ENCODE measurements at places on chromosomes 3 and 15.

- no peak for DNase-seq
These were observed 14.8 kb upstream of the WNT5A start for GRCh38 chr3:55501905-55502304.

GRCh38 chr15:62136911-62137865 lies 27.9 kb downstream of the C2CD4B start:
- DNase-seq: no peak

GRCh38 chr3:176969506-176969905 lies 227.8 kb downstream of the TBL1XR1 start:
- DNase-seq: no peak

- no peak for DNase-seq
These were observed 151.4 kb downstream of the IGF1R start for GRCh38 chr15:98799461-98800390.

- DNase-seq: peak; percentile 46
These were observed 2.6 kb upstream of the ZSCAN2 start for GRCh38 chr15:84598250-84598649.

GRCh38 chr3:188664795-188665194 lies 507.0 kb upstream of the TPRG1 start:
- peak; percentile 36 for DNase-seq

DNA sequence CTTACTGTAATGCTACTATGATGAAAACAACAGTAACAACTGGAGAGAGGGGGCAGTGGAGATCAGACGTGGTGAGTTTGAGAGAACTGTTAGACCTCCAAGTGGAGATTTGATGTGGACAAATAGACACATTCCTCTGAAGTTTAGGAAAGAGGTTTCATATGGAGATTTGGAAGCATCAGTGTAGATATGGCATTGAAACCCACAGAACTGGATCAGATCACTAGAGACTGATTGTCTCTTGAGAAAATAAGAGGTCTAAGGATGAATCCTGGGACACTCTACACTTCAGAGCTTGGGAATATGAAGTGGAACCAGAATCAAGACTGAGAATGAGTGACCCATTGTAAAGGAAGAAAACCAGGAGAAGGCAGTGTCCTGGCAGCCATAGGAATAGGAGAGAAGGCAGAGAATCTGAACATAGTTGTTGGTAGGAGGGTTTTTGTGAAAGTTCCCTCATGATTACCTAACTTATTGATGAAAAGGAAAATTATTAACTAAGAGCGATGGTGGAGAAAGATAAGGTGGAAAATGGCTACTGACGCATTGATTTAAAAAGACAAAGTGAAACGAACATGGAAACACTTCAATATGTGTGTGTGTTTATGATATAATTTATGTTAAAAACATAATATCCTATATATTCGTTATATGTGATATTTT lies 29.7 kb upstream of the PYDC2 start:
- no peak for DNase-seq

- DNase-seq: no peak
These were observed 128.9 kb upstream of the TP63 start for GRCh38 chr3:189502256-189502655.

DNA sequence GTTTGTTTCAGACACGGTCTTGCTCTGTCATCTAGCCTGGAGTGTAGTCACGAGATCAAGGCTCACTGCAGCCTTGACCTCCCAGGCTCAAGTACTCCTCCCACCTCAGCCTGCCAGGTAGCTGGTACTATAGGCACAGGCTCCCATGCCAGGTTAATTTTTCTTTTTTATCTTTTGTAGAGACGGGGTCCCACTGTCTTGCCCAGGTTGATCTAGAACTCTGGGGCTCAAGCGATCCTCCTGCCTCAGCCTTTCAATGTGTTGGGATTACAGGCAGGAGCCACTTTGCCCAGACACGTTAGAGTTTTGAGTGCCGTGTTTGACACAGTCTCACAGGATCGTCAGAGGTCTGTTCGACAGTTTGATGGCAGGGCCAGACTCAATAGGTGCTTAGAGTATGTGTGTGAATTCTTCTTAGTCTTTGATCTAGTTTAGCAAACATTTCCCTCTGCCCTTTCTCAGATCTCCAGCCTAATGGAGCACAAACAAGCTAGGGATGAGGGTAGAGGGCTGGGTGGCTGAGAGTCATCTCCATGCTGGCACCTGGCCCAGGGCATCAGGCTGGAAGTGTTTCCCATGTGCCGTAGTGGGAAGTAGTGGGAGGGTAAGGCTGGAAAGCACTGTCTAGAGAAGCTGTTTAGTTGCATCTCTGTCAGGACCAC lies 66.1 kb upstream of the DLG1 start:
- DNase-seq: no peak

DNA sequence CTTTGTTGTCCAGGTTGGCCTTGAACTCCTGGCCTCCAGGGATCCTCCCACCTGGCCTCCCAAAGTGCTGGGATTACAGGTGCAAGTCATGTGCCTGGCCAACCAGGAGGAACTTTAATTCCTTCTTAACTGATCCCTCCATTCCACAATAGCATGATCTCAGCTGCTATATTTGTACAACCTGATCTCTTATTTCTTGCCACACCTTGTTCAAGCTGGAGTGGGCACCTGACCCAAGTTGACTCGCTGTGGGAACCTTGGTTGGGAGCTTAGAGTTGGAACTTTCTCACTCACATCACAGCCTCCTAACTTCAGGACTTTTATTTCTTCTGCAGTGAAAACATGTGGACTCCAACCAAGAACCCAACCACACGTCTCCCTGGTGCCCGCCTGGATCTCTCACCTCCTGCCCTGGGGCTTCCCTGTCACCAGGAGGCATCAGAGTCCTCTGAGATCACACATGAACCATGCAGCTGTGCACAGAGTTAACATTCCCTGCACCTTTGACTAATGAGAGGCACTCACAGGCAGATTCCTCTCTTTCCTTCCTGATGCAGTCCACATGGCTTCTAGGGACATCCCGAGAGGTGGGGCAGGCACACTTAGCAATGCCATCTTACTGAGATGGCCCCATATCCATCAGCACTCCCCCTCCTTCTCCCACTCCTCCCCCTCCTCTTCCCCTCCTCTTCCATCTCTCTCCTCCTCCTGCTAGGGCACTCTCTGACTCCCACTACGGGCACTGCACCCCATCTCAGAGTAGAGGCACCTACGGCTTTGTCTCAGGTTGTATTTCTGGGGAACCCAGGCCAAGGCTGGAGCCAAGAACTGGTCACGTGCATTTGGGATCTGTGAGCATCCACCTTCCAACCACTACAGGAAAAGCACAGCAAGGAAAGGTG lies 9.7 kb upstream of the CYFIP1 start:
- no peak for DNase-seq

GRCh38 chr15:69583626-69584025 lies 131.0 kb downstream of the RPLP1 start:
- no peak for DNase-seq

Data from CD4-positive, alpha-beta T cell treated with Interferon alpha-2 for 1 hour (primary cell).